Mesothelial cell of epicardium (in vitro differentiated cells): ENCODE measurements at places on chromosomes 5 and 9. TPM values are rescaled to one million over a fixed set of nuclear protein-coding genes. Genes with fewer than 3 reads are reported as not detected.

MYMK gene
- not detected in 3 replicates for total RNA-seq

RAB3C gene
- total RNA-seq: 0.77 to 1.2 TPM (median 0.80 TPM) in 3 replicates

SLC34A1 gene
- not detected in 3 replicates for total RNA-seq

- H3K4me3 ChIP-seq: peak overlapping the region; percentile 83
- H3K4me1 ChIP-seq: peaks cover 46% of the 10 kb centered on the region
- DNase-seq: no peak
- H3K27ac ChIP-seq: peak overlapping the region; percentile 97
- H3K27me3 ChIP-seq: no peaks in the 10 kb centered on the region
Measured at GRCh38 chr9:78032730-78033457, 1.3 kb upstream of the GNAQ start.

DNA sequence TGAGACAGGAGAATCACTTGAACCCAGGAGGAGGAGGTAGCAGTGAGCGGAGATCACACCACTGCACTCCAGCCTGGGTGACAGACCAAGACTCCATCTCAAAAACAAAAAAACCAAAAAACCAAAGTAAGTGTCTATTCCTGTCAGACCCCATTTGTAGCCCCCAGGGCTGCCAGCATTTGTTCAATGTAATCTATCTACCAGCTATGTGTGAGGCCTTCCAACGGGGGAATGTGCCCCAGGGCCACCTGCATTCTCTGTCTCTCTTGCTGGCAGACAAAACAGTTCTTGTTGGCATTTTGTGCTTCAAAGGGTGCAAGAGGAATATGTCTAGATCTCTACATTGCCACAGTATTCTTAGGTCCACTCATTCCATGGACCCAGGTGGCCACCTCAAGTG is 34.1 kb downstream of the CD14 start:
- DNase-seq: no peak
- H3K4me1 ChIP-seq: no peaks in the 10 kb centered on the region
- H3K36me3 ChIP-seq: no peaks in the 10 kb centered on the region
- H3K4me3 ChIP-seq: no peak overlapping the region
- H3K27ac ChIP-seq: no peak overlapping the region
- H3K27me3 ChIP-seq: peaks cover 29% of the 10 kb centered on the region

DNA sequence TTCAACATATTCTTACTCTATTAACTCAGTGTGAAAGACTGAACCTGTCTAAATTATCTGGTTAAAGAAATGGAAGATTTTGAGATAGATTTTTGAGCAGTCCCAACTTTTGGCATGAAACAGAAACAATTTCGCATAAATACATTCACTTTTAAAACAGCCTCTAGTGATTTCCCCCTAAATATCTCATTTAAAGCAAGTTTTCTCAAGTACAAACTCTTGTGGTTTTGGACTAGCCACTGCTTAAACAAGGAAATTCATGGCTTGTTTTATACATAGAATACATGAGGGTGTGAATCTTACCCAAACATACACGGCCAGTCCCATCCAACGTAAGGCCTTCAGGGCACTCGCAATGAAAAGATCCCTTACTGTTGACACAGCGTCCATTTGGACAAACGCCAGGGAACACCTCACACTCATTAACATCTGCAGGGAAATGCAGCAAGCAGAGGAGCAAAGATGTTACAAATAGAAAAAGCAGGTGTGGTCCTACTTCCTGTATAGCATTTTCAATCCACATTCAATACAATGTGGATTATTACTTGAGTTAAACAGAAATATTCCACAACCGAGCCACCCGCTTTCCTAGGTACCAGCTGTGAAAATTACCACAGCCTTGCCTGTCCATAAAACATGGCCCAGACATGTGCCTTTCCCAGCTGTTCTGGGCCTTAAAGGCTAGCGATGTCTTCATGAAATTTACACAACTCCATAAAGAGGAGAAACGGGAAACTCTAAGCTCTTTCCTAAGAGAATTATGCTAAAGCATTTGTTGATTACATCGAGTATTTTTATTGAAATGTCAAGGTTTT is 188.8 kb downstream of the FBN2 start:
- H3K4me3 ChIP-seq: no peak overlapping the region
- DNase-seq: no peak
- peaks cover 30% of the 10 kb centered on the region for H3K36me3 ChIP-seq
- H3K4me1 ChIP-seq: peaks cover 25% of the 10 kb centered on the region
- no peaks in the 10 kb centered on the region for H3K27me3 ChIP-seq

GRCh38 chr9:21002040-21002439 is 29.4 kb downstream of the HACD4 start:
- no peaks in the 10 kb centered on the region for H3K27me3 ChIP-seq
- no peaks in the 10 kb centered on the region for H3K4me1 ChIP-seq
- no peak overlapping the region for H3K4me3 ChIP-seq
- no peak for DNase-seq
- peaks cover 54% of the 10 kb centered on the region for H3K36me3 ChIP-seq

DNA sequence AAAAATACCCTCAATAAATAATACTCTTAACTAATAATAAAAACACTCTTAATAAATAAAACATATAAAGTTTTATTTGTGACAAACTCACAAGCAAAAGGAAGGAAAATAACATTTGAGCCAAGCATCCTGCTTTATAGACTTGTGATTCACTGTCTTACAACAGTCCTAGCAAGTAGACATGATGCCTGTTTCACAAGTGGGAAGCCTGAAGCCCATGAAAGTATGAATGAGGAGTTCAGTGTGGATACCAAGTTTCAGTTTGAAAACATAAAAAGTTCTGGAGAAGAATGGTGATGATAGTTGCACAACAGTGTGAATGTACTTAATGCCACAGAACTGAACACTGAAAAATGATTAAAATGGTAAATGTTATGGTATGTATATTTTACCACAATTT is 10.9 kb downstream of the HABP4 start:
- peaks cover 19% of the 10 kb centered on the region for H3K36me3 ChIP-seq
- H3K27ac ChIP-seq: no peak overlapping the region
- no peak overlapping the region for H3K4me3 ChIP-seq
- peaks cover 6% of the 10 kb centered on the region for H3K4me1 ChIP-seq
